ENCODE measurements at places on chromosomes 3 and 15.

DNA sequence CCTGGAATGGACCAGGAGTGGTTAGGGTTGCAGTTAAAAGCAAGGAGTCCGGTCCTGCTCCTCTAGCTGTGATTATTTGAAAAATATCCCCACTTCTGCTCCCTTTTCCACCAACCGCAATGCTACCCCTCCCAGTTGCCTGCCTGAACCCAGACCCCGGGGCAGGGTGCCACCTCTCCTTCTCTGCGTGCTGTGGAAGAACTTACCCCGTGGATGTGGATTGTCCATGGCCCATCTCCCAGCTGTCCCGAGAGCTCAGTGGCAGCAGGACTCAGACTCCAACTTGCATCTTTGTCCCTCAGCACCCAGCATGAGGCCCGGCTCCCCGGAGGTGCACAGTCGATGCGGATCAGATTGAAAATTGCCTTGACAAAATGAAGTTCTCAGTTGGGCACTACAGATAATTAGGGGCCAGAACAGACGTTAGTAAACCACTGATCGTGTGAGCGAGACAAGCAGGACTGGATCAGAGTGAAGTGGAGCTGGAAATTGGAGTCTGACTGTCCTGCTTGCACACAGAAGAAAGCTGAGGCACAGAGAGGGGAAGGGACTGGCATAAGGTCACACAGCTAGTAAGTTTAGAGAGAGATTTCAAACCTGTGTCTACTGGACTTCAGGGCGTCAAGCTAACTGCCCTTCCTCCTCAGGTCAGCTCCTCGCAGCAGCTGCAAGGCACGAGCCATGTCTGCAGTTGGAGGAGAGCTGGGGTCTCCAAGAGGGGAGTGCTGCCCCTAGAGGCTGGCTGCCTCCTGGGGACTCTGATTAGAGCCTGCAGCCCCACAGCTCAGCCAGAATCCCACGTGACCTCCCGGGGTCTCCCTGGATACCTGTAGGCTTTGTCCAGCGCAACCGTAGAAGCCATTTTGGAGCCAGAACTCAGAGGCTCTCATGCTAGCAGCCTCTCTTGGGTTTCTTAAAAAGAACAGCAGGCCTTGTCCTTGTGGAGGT is 14.7 kb downstream of the SLC6A1 start:
- no peak for DNase-seq

DNA sequence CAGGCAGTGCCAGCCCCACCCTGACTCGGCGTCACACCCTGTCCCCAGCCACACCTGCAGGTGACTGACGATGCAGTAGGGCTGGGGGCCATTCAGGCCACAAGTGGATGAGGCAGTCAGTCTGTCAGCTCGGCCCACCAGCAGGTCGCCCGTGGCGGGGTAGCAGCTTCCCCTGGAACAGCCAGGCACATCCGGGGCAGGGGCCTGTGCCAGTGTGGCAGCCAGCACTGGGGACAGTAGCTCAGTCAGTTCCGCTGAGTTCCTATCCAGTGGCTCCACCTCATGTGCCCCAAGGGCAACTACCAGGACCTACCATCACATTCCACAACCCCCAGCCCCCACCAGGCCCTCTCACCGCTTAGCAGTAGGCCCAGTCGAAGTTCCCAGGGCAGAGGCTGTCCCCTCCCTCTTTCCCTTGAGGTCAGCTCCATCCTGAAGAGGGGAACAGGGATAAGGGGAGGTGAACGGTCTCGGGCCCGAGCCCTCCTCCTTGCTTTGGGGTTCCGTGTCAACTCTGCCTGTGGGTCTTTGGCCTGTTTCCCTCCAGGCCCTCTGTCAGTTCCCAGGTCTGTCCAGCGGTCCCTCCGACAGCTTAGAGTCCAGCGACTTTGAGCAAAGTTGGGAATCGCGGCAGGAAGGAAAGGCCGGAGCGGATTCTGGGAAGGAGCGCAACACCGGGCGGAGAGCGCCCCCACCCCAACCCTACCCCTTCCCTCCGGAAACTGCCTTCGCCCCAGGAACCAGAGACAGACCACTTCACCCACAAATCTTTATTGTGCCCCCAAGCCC is at the start of gene LAMB2:
LAMB2 (minus strand) TSS at position 614 of the 789 bp plus-strand sequence; CDS start at position 431, 183 bp downstream.
- DNase-seq, result peak; percentile 78

DNA sequence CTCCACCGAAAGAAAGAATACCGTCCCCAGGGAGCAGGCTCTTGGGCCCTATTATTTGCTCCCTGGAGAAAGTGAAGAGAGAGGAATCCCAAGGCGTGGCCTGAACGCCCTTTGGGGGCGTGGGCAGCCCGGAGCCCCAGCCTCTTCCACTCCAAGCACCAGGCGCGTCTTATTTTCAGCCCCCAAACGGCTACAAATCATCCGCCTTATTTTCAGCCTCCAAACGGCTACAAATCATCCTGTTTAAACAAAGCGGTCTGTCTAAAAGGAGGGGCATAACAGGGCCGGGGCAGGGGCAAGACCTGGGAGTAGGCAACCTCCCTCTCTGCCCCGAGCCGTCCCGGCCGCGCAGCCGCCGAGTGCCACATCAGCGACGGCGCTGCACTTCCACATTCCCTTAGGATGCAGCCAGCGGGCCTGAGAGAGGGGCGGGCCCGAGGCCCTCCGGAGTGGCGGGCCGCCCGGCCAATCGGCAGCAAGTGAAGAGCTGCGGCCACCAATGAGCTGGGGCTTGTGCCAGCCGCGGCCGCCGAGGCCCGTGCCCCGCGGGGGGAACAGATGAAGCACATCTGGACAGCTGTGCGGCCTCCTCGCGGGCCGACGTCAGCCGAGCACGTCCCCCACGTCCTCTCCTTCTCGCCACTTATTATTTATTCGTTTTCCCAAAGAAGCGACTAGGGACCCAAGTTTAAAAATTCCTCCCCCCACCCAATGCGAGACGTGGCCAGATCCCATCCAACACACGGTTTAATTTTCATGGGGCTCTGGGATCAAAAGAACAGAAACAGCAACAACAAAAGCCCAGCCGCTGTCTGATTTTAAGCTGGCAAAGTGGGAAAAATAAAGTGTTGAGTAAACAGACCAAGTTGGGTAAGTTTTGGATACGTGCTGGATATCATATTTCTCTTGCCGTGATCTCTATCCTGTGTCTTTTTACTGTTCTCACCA is at the start of gene TMEM45A:
TMEM45A (plus strand) TSS at position 561 of the 948 bp plus-strand sequence. CDS start 62,593 bp downstream, outside the sequence.
- DNase-seq, result peak; percentile 97

DNA sequence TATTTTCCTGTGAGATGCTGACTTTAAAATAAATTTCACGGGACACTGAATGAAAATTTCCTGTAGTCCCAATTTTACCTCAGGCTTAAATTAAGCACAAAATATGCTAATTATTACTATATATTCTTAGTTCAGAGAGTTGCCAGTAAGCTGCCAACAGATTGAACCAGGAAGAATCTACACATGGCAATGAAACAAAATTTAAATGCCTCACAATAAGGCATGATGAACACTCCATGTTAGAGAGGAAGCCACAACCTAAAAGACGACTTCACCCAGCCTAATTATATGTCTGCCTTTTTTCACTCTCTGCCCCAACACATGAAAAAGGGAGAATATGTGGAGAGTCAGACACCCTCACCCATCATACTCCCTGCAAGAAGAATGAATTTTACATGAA is 39.7 kb downstream of the DNAAF4 start:
- DNase-seq, result no peak

- DNase-seq, result no peak
Measured at GRCh38 chr3:16372362-16373292, 107.6 kb downstream of the OXNAD1 start.

DNA sequence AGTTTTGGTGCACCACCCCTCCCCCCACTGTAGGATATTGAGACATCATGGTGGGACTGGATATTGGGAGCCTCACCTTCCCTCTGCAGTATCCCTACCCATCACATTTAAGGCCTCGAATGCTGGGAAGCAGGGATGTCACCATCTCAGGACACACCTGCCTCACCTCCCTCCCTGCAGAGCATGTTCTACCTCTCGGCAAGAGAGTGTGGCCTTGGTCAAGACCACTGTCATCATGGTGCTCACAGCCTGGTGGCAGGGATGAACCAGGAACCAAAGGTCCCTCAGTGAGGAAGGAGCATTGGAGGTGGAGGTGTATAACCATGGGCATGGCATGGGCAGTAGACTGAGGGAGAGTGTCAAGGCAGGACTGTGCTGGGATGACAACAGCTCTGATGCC is 104.8 kb downstream of the CORO2B start:
- DNase-seq, result no peak

- peak; percentile 31 for DNase-seq
Measured at GRCh38 chr3:194536871-194537637, 50.3 kb upstream of the ATP13A3 start.

DNA sequence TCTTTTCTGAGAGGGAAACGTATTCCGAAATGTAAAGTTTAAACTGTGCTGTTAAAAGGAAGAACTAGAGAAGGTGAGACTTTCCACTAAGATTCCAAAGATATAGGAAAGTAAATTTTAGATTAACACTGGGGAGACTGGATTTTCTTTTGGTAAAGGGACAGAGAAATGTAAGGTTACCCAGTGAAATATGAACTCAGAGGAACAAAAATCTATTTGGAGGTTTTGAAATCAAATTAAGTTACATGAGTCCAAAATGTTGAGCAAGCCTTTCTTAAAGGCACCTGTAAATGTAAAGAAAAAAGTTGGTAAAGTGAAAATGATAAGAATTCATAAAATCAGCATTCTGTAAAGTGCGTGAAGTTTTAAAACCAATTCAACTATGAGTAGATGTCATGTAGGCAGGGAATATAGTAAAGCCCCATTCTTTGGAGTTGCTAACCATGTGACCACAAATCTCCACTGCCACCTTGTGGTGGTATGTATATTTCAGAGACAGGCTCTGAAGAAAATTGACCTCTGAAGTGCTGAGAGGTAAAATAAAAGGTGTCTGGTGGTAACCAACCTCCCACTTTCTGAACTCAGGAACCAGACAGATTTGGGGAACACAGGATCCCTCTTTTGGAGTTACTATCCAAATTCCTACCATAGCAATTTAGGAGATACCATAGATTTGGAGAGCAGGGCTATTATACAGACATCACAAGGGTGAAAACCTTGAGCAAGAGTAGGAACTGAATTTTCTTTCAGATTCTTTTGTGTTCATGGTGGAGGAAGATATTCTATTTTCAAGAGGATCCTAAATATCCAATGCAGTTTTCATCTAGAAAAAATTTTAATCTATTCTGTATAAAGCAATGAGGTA is 215.3 kb downstream of the ROBO2 start:
- DNase-seq, result peak; percentile 53

- no peak for DNase-seq
Measured at GRCh38 chr3:154818676-154819255, 261.4 kb upstream of the MME start.

GRCh38 chr3:3200632-3201212 is 21.2 kb upstream of the CRBN start:
- DNase-seq, result peak; percentile 58

GRCh38 chr15:96818861-96819260 is 488.4 kb downstream of the NR2F2 start:
- no peak for DNase-seq

- DNase-seq, result no peak
Measured at GRCh38 chr3:130934442-130935089, 40.7 kb downstream of the ATP2C1 start.

DNA sequence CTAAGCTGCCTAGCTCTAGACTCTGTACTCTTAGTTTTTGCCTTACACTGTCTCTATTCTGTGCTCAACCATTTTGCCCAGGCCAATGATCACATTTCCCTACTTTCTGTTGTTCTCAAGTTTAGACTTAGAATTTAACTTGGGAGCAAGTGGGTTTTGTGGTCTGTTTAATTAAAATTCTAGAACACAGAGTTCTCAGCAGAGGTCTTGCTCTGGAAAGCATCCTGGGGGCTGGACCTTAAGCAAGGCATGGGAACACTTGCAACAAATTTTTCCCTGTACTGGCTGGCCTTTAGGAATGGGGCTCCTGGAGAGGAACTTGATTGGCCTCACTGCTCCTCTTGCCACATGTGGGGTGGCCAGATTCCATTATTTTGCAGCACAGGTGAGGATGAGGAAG is 236.3 kb upstream of the LRTM1 start:
- DNase-seq, result no peak

- no peak for DNase-seq
Measured at GRCh38 chr3:150783920-150784746, 21.2 kb upstream of the SIAH2 start.

DNA sequence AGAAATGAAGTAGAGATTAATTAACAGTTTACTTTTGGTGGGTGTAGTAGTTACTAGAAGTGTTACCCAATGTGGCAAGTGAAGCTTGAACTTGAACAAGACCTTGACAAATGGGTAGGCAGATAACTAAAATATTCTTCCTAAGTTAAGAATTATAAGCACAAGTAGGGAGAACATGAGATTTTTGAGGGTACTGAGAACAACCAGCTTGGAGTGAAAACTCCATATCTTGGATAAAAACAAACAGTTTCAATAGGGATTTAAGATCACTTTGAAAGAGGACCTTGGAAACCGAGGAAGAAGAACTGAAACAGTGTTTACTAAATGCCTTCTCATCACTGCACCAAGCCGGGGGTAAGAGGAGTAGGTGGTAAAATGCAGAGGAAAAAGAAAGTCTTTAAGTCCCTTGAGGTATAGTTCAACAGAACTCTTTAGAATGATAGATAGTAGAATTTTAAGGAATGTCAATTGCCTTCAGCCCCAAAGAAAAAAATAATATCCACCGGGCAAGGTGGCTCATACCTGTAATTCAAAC is 496.7 kb downstream of the NAALADL2 start:
- DNase-seq, result no peak

GRCh38 chr3:45353070-45353469 is 35.3 kb upstream of the LARS2 start:
- DNase-seq, result no peak

- no peak for DNase-seq
Measured at GRCh38 chr3:183354874-183355273, 73.5 kb downstream of the MCF2L2 start.

- DNase-seq, result peak; percentile 51
Measured at GRCh38 chr3:25856902-25857518, 67.1 kb downstream of the OXSM start.

- DNase-seq, result no peak
Measured at GRCh38 chr15:84752700-84753099, 4.3 kb downstream of the ZNF592 start.

DNA sequence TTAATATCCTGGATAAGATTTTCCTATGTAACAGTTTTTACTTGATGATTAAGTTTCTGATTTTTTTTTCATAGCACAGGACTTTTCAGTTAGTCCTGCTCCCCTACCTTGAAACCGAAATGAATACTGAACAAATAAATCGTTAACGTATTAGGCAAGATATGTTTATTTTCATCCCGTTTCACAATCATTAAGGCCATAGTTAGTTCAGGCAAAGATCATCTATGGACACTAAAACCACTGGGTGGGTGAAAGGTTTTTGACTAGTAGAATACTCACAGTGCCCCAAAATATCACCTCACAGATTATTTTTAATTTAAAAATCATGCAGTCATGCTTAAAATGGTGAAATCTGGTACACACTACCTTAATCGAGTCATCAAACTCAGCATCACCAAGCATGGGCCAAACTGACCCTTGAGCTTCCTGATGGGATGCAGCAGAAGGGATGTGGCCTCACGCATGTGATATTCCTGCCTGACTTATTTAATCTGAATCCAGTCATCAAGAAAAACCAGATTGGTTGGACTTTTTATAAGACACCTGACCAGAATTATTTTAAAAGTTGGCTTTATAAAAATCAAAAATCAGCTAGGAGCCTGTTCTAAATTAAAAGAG is 365.0 kb downstream of the LPP start:
- no peak for DNase-seq
